Activated CD4-positive, CD25-positive, alpha-beta regulatory T cell treated with anti-CD3 and anti-CD28 coated beads, Interleukin-2, amount 50 U/mL, for 16 hours (primary cell): ENCODE measurements at places on chromosomes 7 and 10.

DNA sequence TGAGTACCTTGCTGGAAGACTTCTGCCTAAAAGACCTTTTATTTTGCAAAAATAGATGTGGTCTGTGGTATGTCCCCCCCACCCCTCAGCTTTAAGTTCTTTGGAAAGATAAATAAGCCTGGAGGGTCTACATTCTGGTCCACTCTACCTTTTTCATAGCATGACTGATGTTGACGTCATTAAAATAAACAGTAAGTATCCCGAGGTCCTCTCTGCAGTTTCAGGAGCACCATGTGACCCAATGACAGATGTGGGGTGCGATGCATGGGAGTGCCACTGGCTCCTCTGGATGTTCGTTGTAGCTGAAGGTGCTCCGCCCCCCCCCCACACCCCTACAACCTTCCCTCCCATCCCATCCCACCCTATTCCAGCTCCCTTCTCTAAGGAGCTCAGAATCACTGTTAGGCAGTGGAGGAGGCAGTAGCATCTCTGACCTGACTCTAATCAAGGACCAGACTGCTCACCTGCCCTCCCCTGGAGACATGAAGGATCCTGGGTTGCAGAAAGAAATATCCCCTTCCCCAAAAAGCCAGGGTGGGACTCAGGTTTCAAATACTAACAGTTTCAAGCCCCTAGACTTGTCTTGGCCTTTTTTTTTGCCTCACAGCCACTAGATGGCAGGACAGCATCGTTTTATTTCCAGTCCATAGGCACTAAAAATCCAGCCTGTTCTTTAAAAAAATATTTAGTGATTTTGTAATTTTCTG lies 25.1 kb downstream of the CASP7 start:
- no peak for DNase-seq

DNA sequence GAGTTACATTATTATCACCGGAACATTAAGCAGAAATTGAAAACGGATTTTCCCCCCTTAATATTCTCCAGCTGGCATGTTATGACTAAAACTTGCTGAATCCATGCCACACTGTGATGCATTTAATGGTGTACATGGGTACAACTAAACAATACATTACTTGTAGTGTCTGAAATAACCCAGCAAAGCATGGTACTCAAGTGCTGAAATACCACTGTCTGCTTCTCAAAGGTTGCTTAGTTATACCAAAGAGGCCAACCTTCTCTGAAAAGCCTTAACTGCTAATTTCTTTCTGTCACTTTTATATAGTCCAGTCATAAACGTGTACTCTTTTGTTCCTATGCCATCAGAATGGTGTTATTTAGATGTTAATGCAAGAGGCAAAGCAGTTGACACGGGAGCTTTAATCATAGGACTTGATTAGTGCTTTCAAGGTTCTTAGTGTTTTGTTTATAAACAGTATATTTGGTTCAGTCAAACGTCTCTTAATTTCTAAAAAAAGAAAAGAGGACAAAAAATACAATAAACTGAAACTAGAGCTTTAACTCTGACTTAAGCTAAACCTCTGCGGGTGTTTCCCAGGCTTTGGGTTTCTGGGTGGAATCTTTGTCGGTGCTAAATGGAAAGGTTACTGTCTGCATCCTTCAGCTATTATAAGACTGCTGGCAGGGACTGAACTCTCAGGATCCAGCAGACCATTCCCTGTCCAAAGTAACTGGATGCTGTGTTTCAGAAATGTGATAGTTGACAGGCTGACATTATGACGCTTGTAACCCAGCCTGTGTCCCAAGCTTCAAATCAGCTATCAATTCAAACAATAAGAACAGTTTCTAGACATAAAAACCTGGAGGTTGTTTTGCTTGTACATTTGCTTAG lies 202.6 kb downstream of the PPP1R3A start:
- no peak for DNase-seq

DNA sequence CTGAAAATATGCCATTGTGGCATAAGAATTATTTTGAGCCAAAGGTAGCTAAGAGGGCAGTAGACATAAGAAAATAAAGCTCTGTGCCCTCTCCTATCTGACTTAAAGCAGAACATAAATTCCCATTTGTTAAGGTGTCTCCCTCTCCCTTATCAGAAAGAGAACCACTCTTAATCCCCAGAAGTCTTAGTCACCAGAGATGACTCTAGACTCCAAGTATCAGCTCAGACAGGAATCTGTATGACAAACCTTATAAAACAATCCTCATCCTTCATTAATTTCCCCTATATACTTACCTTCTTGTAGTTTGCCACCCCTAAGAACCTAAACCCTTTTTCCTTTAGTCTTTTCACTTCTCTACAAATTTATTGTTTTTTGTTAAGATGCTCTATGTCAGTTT lies 21.8 kb upstream of the PIP4K2A start:
- no peak for DNase-seq

DNA sequence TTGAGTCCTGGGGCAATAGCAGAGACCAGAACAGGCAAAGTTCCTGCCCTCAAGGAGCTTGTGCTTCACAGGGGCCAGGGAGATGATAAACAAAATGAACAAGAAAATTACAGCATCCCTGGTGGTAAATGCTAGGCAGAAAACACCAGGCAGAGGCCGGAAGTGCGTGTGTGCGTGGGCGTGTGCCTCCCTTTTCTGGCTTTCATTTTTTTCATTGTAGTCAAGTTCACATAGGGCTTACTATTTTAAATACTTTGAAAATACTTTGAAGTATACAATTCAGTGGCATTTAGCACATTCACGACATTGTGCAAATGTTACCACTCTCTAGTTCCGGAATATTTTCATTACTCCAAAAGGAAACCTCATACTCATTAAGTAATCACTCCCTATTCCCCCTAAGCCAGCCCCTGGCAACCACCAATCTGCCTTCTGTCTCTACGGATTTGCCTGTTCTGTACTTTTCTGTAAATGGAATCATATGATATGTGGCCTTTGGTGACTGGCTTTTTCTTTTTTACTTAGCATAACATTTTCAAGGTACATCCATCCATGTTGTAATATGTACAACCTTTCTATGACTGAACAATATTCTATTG lies 88.1 kb upstream of the PDCD4 start:
- DNase-seq, result peak; percentile 42

GRCh38 chr10:124039483-124040013 lies 53.9 kb downstream of the CHST15 start:
- DNase-seq, result no peak

GRCh38 chr10:46236546-46236887 lies 50.3 kb upstream of the ANTXRL start:
- DNase-seq, result no peak

DNA sequence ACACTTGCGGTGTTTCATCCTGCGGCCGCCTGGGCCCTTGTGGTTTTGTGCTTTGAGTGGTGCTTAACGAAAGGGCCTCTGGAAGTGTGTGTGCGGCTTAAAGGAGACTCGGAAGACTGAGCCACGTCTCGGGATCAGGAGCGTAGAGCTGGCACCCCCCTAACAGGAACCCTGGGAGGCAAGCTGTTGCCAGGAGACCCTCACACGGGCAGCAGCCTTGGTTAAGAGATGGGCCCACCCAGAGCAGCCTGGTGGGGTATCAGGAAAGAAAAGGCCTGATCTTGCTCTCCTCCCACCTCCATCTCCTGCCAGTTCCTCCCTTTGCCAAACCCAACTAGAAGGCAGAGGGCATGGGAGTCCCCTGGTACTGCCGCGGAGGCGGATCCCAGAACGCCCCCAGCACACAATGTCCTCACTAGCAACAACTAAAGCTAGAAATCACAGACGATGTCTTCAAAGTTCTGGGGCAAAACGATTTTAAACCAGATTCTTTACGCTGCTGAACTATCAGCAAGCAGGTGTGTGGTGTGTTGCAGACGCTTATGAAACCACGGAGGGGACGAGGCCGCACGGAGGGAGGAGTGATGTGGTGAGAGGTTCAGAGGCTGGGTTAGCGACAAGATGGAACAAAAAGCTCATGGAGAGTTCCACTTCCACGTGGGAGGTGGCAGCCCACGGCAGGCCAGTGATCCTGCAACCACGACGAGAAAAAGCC lies 67.0 kb upstream of the INPP5A start:
- DNase-seq, result no peak

GRCh38 chr7:139748941-139749340 lies 28.9 kb downstream of the HIPK2 start:
- no peak for DNase-seq

DNA sequence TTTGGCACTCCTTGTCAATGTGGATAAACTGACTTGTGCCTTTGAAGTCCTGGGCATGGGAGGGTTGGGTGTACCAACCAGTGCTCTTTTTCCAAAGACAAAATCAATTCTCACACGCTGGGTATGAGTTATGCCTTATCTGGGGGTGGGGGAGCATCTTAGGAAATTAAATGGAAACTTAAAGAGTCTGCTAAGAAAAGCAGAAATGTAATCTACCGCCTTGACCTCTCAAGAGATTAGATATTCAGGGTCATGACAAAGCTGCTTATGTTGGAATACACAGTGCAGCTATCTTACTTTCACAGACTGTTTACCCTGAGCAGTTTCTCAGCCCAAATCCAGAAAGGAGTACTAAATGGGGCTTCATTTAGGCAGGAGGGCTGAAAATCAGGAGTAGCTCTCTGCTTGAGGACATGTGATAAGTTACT lies 2.6 kb downstream of the MEST start:
- no peak for DNase-seq

GRCh38 chr7:116616555-116617059 lies 55.4 kb upstream of the MET start:
- no peak for DNase-seq

GRCh38 chr10:10881117-10881813 lies 136.4 kb upstream of the CELF2 start:
- no peak for DNase-seq

- no peak for DNase-seq
Observed at GRCh38 chr7:15399441-15399840, 162.4 kb downstream of the AGMO start.

DNA sequence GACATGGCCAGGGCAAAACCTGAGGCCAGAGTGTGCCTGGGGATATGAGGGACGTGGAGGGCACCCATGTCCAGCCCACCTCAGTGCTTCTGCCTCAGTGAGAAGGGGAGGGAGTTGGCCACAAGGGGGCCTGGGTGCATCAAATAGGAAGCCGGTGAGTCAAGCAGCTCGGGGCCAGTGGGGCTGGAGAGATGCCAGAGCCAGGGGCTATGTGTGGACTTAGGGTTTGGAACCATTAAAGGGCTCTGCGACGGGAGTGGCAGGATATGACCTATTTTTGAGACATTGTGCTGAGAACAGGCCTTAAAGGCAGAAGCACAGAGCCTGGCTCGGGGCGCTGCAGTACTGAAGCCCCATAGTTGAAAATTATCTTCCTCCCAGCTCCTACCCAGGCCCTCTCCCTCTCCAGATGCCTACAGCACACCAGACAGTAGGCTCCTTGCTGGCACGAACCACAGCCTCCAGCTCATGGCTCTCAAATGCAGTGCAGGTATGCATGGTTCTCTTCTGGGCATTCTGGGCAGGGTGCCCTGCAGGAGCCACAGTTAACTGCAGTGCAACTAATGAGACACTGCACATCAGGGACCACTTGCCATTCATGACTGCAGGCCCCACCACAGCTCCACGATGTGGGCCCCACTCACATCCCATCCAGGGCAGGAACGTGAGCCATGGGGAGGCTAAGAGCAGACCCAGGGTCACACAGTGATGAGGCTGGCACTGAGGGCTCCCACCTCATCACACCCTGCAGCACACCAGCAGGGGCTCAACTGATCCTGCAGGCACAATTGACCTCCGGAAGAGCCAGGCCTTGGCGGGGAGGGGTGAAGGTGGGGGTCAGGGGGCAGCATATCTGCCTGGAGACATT lies 7.2 kb upstream of the PGAM2 start:
- DNase-seq, result no peak

DNA sequence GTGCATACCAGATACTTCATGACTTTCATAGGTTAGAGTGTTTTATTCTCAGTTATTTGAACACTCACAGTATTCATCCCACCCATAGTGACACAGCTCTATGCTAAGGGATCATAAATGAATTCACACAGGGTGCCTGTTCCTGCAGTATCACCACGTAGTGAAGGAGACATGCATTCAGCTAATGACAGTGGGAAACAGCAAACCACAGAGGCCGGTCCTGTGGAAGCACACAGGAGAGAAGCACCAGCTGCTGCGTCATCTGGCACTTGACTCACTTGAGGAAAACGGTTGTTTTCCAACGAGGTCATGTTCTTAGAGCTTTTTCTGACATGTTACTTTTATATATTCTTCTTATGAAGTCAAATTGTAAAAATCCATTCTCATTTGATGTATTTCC lies 73.0 kb downstream of the UBE3C start:
- DNase-seq, result no peak

DNA sequence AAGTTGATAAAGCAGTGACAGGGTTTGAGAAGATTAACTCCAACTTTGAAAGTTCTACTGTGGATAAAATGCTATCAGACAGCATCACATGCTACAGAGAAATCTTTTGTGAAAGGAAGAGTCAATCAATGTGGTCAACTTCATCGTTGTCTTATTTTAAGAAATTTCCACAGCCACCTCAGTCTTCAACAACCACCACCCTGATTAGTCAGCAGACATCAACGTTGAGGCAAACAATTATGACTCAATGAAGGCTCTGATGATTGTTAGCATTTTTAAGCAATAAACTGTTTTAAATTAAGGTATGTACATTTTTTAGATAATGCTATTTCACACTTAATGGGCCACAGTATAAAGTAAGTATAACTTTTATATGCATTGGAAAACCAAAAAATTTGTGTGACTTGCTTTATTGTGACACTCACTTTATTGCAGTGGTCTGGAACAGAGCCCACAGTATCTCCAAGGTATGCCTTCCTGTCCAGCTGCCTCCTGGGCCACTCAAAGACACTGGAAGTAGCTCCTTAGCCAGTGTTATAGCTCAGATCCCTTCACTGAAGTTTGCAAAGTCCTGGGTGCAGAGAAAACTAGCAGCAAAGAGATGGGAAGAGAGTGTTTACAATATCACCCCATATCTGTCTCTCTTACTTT lies 293.1 kb downstream of the ARHGAP12 start:
- DNase-seq, result no peak

DNA sequence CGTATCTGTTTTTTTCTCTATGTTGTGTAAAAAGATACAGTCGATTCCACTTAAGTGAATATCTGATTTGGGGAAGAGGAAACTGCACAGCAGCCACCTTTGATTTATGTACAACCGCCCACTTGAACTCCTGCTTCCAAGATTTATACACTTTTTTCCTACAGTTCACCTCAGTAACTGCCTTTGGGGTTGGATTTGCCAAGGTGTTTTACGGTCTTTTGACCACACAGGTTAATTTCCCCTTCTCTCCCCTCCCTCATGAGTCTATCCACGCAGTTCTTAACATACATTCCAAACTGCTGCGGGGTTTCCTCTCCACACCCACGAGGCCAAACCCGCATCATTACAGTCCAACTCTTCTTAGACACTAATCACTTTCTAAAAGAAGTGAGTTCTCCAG lies 277.0 kb downstream of the USP6NL start:
- DNase-seq, result no peak

GRCh38 chr10:102114861-102115618 lies 5.1 kb downstream of the LDB1 start:
- peak; percentile 75 for DNase-seq

- no peak for DNase-seq
Observed at GRCh38 chr7:36692456-36692855, 31.8 kb downstream of the AOAH start.

- DNase-seq, result no peak
Observed at GRCh38 chr10:98088186-98088971, 46.1 kb upstream of the R3HCC1L start.
